ENCODE measurements at places on chromosomes 16 and 17.

DNA sequence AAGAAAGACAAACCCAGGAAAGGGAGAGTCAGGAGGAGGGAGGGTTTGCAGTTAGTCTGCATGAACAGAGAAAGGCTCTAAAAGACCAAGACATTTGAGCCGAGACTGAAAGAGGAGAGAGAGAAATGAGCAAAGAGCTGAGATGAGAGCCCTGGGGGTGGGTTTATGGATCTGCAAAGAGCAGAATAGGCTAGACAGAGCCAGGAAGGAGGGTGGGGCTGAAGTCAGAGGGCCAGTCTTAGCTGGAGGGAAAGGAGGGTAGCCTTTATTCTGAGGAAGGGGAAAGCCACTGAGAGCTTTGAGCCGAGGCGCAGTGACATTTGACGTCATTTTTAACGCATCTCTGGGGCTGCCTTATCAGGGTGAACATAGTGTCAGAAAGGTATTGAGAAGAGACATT is 85.7 kb upstream of the CDH13 start:
- no peak for DNase-seq

DNA sequence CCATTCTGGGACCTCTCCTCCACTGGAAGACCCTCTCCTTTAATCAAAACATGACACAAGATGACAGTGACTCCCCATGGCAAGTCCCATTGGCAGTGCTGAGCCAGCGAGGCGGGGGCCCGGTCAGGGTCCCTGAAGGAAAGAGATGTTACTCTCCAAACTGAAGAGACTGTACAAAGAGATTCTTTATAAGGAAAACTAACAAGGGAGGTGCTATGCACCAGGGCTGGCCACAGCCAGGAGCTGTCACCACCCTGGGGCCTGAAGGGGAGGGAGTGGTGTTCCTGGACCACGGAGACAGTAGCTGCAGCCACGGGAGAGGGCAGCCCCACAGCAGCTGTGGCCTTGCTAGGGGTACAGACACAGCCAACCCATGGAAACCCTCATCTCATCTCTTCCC is 123.1 kb downstream of the XYLT1 start:
- DNase-seq: no peak

- no peak for DNase-seq
Observed at GRCh38 chr16:82924075-82924854, 297.5 kb downstream of the CDH13 start.

GRCh38 chr17:50919321-50920040 is 53.3 kb upstream of the TOB1 start:
- peak; percentile 91 for DNase-seq

DNA sequence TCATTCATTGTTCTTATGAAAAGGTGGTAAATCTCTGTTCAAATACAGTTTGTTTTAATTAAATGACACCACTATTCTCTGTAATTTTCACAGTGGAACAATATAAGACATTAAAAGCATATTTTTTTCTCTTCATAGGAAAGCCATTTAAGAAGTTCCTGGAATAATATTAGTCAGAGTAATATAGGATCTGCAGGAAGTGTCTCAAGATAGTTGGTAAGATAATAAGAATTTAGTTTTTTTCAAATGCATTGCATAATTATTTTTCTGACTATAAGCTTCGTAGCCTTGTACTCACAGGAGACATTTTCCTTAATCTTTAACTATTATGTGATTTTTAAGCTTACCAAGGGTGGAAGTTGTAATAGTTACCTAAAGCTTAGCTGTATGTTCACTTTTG is 16.9 kb downstream of the STXBP4 start:
- DNase-seq: no peak

GRCh38 chr17:74839990-74840852 is 19.5 kb downstream of the GRIN2C start:
- no peak for DNase-seq

GRCh38 chr17:56880133-56880532 is 33.7 kb downstream of the TRIM25 start:
- no peak for DNase-seq

DNA sequence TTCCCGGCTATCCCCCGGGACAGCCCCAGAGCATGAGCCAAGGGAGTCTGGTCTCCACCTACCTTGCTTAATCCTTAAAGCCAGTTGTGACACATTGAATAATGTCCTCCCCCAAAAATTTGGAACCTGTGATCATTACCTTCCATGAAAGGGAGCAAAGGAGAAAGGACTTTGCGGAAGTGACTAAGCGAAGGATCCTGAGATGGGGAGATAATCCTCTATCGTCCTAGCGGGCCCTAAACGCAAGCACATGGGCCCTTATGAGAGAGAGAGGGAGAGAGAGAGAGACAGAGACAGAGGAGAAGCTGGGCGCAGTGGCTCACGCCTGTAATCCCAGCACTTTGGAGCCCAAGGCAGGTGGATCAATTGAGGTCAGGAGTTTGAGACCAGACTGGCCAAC is 9.5 kb downstream of the SPPL2C start:
- no peak for DNase-seq

GRCh38 chr17:74104921-74105320 is 98.6 kb upstream of the RPL38 start:
- DNase-seq: no peak

DNA sequence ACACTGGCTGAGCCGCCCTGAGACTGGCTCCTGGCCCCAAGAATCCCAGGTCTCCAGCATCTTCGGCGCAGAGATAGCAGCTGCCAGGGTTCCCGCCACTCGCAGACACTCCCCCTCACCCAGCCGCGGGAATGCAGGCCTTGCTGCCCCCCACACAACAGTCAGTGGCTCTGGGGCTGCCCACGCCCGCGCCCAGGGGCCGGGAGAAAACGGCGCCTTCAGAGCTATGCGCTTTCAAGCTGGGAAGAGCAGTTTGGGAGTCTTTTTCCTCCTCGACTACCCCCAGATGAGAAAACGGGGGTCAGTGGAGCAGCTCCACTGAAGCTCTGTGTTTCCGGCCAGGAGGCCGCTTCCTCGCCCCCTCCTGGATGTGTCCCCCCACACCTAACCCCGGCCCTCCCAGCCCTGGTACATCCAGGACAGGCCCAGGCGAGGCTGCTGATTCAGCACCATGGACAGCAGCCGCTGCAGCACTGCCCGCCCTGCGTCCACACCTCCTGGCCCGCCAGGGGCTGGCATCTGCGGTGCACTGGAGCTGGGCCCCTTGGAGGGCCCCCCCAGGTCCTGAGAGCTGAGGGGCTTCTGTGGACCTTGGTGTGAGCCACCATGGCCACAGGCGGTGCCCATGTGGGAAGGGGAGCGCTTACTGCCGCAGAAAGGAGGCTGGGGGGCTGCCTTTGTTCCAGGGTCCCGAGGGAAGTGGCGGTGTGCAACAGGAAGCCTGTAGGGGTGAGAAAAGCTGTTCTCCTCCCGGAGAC is 35.7 kb downstream of the CACNA1H start:
- DNase-seq: no peak

DNA sequence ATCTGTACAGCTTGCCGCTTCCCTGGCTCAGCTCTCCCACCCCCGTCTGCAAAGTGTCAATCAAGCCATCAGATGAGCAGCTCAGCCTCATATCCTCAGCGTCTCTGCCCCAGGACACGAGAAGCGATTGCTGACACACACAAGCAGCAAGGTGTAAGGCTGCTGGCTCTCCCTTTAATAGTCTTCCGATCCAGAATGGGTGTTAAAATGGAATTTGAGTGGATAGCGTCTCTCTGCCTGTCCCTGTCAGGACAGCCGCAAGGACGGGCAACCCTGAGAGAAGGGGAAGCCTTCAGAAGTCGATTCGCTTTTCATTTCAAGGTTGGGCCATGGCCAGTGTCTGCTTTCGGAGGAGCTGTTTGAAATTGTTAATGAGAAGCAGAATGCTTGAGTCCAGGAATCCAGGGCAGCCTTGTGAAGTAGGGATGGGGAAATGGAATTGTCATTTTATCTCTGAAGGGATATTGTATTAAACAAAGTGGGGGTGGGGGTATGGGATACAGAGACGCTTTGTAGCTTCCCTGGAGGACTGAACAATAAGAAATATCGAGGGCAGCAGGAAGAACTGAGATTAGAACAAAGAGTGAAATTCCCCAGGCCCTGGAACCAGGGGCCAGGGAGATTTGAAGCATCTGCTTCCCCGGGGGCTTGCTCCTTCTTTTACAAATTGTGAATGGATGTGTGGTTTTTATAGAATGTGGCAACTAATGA is 4.7 kb upstream of the PIPOX start:
- DNase-seq: no peak

DNA sequence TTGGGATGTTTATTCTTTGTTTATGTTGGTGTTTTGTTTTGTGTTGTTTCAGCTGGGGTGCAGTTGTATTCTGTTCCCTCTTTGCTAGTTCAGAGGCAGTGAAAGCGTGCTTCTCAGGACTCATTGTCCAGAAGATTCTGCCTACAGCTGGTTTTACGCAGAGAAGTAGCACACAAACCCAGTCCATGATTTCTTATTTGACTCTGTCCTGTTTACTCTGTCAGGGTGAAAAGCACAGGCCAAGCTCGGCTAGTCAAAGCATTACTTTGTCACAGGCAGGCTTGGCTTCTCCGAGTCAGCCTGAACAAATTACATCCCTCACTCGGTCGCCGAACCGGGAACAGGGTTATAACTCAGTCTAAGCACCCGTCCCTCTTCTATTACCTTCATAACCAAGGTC is 435.0 kb downstream of the MAF start:
- DNase-seq: no peak

DNA sequence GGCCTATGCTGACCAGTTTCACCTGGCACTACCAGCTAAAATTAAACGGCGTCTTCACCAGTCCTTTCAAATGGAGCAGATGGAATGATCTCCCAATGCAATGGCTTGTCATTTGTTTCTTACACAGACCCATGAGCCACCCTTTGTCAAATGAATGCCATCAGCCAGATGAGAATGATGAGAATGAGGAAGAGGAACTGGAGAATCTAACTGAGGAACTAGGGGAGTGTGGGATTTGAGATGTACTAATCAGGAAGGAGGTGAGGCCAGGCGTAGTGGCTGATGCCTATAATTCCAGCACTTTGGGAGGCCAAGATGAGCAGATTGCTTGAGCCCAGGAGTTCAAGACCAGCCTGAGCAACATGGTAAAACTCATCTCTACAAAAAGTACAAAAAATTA is 116.4 kb downstream of the HS3ST3A1 start:
- no peak for DNase-seq

DNA sequence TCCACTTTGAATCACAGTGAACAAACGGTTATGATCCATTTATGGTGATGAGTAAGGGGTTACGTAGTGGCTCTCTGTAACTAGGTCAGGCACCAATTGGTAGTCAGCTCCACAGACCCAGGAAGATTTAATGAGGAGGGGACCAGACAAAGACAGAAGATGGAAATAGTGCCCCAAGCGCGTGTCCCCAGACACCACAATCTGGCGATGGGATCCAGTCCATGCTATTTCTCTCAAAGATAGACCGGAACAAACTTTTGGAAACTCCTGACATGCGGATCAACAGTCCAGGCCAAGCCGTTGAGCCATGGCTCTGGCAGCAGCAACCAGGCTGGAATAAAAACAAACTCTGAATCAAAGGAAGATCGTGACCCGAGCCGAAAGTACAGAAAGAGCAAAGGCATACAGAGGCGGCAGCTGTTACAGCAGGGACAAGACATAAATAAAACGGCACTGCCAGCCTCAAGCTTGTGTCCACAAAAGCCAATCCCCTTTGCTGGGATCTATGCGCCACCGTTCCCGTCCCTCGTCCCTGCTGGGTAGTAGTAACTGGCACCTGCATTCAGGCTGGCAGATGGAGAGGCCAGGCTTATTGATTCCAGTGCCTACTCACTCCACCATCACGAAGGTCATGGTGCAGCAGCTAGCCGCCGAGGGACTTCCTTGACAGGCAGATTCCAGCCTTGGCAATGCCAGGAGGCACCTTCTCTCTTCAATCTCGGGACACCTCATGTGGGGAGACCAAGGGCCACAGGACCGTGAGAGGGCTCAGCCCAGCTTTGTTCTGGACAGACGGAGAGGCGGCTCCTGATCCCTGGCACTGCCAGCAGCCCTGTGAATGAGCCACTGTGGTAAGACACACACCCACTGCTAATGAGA is 50.2 kb downstream of the CDH11 start:
- no peak for DNase-seq

DNA sequence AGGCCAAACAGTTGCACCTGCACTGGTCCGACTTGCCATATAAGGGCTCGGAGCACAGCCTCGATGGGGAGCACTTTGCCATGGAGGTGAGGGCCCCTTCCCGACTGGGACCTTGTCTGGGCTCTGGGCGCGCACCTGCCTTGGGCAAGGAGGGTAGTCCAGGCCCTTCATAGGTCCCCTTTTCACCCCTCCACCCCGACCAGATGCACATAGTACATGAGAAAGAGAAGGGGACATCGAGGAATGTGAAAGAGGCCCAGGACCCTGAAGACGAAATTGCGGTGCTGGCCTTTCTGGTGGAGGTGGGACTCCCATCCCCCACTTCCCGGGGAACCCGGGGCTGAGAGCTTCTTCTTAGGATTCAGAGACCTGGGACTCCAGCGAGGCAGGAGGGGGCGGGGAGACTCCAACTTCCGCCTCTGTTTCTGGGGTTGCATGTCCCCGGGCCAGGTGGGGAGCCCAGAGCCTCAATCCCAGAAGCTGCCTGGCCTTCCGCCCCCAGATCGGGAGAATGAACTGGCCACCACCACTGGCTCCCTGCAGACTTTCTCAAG is 7.8 kb downstream of the CA4 start:
- no peak for DNase-seq

DNA sequence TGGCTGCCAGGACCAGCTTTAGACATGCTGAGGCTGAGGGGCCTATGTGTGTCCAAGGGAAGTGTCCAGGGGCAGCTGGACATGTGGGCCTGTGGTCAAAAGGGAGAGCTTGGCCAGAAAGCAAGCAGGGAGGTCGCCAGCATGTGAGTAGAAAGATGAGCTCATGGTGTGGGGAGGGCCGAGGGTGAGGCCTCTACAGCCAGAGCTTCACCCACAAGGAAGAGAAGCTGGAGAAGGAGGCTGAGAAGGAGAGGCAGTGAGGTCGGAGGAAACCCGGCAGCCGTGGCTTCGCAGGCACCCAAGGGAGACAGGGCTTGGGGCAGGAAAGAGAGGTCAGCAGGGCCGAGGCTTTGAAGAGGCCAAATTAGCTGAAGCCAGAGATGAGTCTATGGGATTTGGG is 4.0 kb upstream of the HSD11B2 start:
- no peak for DNase-seq

GRCh38 chr16:69787883-69788282 is 25.8 kb downstream of the WWP2 start:
- no peak for DNase-seq

DNA sequence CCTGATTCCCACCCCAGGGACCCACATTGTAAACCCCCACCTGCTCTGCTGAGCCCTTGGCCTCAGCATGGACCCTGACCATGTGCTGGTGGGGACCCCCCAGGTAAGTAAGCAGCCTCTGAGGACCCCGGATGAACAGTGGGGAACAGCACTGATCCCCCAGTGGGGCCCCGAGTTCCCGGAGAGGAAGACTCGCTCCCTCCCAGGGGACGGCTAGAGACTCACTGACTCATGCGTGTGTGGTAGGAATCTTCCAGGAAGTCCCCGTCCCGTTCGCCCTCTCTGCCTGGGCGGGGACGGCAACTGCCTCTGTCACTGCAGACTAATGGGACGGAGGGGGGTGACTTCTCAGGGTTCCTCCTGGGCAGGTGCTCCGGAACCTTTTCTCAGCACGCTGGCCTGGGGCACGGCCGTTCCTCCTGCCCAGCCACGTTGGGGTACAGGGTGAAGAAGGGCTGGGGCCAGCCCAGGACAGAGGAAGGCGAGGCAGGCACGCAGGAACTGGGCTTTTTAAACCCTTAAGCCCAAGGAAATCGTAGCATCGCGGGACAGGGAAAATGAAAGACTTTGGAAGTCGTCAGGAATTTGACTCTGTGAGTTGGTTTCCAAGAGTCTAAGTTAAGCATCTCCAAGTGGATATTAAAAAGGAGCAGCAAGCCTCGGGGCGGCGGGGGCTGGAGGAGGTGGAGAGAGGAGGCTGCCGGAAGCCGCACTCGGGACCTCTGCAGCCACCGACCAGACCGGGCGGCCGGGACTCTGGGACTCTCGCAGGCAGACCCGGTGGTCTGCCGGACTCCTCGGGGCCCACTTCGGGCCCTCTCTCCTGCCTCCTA is 178.7 kb downstream of the SEC14L1 start:
- peak; percentile 68 for DNase-seq

Measured in CD4-positive, alpha-beta T cell treated with Interferon alpha-2 for 1 hour (primary cell).